ENCODE measurements at places on chromosomes 16 and 17. TPM values are rescaled to one million over a fixed set of nuclear protein-coding genes. Genes with fewer than 3 reads are reported as not detected.
A peak's percentile ranks its signal among the peaks of the same experiment; 100 is the strongest.

ASGR1 gene
- total RNA-seq = 0.58 TPM

PMFBP1 gene
- total RNA-seq = 2.0 TPM

NACA2 gene
- not detected for total RNA-seq

GRCh38 chr17:43714465-43715149 lies 44.0 kb downstream of the SOST start:
- DNase-seq = no peak

GRCh38 chr17:55750750-55751657 lies at the start of gene PCTP:
TSS of gene PCTP (plus strand) at chr17:55751051. CDS start at chr17:55751104, 53 bp downstream.
- DNase-seq = peak; percentile 74

GRCh38 chr17:83028851-83029250 lies 50.6 kb upstream of the METRNL start:
- DNase-seq = no peak

- DNase-seq = no peak
Measured at GRCh38 chr17:81884520-81884919, 6.9 kb downstream of the ALYREF start.

GRCh38 chr16:88681084-88681680 lies 5.1 kb downstream of the SNAI3 start:
- DNase-seq = no peak

DNA sequence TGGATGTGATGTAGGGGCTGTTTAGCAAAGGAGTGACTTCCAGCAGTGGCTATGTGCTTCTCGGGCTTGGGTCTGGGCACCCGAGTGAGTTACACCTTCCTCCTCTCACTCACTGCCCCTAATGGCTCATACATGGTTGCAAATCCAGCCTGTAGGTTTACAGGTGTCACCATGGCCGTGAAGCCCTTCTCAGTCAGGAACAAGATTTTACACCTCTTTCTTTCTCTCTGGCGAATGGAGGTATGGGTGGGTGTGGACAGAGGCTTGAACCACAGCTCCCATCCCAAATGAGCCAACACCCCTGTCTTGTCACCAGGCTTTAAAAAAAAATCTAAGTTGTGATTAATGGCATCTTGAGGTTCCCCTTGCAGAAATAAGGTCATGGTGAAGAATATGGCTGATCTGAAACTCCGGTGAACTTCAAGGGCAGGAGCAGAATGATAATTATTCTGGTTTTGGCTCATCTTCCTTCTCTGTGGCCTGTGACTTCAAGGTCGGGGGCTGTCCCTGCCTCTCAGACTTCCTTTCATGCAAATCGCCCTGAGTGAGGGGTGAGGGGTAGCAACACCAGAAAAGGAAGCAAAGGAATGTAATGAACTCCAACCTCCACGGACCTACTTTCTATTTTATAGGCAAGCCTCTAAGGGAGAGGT lies 331.2 kb downstream of the MAF start:
- no peak for DNase-seq

- no peak for DNase-seq
Measured at GRCh38 chr17:74544991-74545842, 698 bp downstream of the CD300C start.

DNA sequence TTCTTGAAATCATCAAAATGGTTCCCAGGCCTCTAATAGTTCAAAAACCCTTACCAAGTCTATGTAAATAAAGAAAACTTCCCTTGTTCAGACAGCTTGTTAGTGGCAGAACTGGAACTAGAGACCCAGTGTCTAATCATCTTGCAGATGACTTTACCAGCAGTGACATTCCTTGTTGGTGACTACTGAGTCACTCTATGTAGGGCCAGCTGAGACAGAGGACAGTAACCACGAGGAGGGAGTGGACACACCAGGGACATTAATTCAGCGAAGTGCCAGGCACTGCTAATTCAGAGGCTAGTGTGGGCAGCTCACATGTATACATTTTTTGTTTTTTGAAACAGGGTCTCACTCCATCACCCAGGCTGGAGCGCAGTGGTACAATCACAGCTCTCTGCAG lies 6.1 kb upstream of the HEATR3 start:
- no peak for DNase-seq

- DNase-seq = no peak
Measured at GRCh38 chr16:53753431-53753830, 49.5 kb downstream of the FTO start.

- DNase-seq = peak; percentile 89
Measured at GRCh38 chr16:11232852-11233726, 22.9 kb downstream of the SOCS1 start.

DNA sequence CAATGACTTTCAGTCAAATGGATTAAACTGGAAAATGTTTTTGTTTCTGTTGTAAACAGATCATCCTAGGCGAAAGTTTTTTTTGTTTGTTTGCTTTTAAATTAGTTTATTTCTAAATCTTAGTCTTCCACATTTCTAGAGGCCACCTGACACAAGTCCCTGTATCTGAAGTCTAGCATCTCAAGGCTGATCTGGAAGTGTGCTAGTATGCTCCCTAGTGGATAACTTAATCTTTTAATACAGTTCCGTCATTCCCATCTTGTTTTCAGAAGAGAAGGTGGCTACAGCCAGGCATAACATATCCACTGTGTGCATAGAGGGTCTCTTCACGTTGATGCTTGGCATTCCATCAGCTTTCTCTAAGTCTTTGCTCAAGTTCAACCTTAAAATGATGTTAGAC lies 7.6 kb downstream of the IFT20 start:
- no peak for DNase-seq

DNA sequence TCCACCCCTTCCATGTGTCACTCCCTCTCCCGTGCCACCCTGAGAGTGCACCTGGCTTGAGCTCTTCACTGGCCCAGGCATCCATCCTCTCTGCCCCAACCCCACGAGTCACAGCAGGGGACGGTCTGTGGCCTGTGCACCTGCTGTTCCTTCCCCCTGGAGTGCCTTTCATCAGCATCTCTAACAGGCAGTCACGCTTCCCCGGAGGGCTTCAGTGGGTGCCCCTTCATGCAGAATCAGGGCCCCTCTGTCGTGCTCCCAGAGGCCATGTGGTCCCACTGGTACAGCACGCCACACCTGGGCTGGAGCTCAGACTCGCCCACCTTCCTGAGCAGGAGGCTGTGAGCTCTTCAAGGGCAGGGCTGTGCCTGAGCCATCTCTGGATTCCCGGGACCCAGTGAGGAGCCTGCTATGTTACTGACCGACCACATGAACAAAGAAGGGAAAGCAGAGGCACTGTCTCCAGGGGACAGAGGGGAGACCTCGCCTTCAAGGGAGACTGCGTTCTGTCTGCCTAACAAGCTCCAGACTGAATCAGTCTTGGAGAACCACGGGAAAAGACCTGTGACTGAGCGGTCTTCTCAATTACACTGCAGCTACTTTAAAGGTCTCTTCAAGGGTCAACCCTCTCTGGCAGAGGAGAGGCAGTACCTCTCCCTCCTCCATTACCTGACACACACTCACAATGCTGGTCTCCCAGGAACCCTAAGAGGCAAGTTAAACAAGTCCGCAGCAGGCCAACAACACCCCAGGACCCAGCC lies 78.8 kb upstream of the DOC2B start:
- DNase-seq = no peak

DNA sequence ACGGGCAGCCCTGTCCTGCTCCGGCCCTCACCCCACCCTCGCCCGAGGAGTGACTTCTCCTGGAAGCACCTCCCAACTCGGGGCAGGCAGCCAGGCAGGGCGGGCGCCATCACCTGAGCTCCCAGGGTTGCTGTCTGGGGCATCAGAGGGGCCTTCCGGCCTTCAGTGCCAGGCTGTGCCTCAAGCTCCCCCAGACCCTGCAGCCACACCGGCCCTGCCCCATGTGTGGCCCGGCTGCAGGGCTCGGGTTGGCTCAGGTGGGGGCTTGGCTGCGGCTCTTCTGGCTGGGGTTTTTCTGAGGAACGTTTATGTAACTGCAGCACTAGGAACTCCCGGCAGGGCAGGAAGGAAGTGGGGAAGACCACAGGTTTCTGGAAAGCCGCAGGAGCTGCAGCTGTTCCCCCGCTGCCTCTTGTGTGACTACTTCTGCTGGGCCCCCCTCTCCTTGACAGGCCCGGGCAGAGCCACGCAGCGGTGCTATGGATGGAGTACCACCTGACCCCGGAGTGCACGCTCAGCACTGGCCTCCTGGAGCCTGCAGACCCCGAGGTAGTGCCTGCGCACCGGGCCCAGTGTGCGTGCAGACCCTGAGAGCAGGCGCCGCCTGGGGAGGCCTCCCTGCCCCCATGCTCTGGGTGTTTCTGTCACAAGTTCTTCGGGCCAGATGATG lies 45.6 kb downstream of the PRMT7 start:
- peak; percentile 71 for DNase-seq
